H9 (cell line): ENCODE measurements at places on chromosomes 3 and 15. TPM values are rescaled to one million over a fixed set of nuclear protein-coding genes. Genes with fewer than 3 reads are reported as not detected.
A peak's percentile ranks its signal among the peaks of the same experiment; 100 is the strongest.

The ANKRD63 gene
- 0.26 and 0.46 TPM in 2 replicates for total RNA-seq

The EPHA3 gene
- 0.59 and 0.66 TPM in 2 replicates for total RNA-seq

The HYAL1 gene
- total RNA-seq, result 2.0 and 2.2 TPM in 2 replicates

The AGTR1 gene
- not detected in 2 replicates for total RNA-seq

The SLC2A2 gene
- total RNA-seq, result not detected in 2 replicates

The HIGD2B gene
- not detected in 2 replicates for total RNA-seq

The PROS1 gene
- 1.0 and 1.3 TPM in 2 replicates for total RNA-seq

The PLSCR4 gene
- total RNA-seq, result 1.1 and 1.2 TPM in 2 replicates

The EXD1 gene
- not detected in 2 replicates for total RNA-seq

The NEIL1 gene
- 16.1 and 16.5 TPM in 2 replicates for total RNA-seq

The SPG21 gene
- total RNA-seq, result 64.2 and 66.6 TPM in 2 replicates

The C2CD4A gene
- total RNA-seq, result not detected in 2 replicates

The SGO1 gene
- 28.1 and 30.7 TPM in 2 replicates for total RNA-seq

The MAGI1 gene
- 57.8 and 65.7 TPM in 2 replicates for total RNA-seq

DNA sequence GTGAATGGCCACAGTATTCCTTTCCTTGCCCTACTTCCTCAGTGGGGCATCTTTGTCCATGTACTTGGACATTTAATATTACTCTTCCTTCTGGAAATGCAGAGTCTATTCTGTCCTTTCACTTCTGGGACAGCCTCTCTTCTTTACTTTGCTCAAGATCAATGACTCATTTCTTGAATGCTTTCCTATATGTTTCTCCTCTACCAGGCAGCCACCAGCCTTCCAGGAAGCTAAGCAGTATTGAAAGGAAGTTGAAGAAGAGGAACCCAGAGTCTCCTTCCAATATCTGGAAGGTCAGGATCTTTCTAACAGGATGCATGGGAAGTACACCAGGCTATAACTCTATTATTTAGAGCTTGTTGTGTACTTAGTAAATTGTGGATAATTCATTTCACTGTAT is 182.8 kb downstream of the CD47 start:
- DNase-seq, result no peak

GRCh38 chr15:91472316-91472756 is 372.3 kb downstream of the SV2B start:
- no peak for DNase-seq

DNA sequence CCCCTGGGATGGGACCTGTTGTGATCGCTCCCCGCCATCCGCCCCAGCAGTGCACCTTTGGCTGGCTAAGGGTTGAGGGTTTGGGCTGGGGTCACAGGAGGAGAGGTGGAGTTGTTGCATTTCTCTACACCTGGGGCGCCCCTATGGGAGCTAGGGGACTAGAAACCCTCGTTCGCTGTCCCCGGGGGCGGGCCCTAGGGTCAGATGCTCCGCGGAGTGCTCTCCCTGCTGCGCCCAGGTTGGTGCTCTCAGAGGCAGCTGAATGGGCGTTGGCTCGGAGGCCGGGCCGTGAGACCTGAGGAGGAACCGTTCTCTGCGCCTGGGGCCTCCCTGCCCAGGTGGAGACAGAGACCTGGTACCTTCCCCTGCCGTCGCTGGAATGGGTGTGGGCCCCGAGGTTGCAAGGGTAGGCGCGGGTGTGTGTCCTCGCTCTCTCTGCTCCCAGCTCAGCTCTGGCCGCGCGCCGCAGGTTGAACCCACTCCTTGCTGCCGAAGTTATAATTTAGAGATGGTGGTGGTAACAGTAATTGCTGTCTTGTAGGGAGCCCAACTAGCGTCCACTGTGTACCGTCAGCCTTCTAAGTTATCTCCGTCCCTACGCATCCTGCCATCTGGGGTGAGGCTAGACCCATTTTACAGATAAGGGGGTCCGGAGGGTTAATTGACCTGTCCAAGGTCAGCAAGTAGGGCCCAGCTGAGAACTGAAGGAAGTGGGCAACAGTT is 965 bp downstream of the FLNB start:
- DNase-seq, result peak; percentile 61

- no peak for DNase-seq
These were observed 13.1 kb upstream of the DENND4A start for GRCh38 chr15:65805019-65805745.

DNA sequence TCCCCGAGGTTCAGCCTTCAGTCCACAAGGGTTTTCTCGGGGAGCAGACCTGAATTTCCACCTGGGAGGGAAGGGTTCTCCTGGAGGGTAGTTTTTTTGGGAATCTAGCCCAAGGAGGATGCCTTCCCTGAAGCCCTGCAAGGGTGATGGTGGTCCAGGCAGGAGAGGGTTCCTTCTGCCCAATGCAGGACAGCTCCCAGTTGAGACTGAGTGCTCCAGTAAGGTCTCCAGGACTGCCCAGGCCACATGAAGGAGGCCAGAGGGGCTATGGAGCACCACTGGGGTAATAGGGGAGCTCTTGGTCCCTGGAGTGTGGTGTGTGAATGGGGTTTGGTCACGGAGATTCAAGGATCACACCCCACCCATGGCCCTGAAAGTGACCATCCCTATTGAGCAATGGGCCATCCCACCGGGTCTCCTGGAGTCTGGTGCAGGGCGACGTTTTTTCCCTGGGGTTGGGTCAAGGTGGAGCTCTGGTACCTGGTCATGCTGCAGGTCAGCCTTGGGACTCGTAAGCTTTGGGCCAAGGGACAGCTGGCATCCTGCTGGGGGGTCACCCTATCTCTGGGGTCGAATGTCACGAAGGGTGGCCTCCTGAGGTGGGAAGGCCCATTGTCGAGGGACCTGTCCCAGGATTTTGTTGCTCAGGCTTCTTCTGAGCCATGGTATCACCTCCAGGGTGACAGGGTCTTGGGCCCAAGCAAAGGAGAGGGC is 196.5 kb downstream of the UBE3A start:
- no peak for DNase-seq

- no peak for DNase-seq
These were observed 402.8 kb upstream of the RARB start for GRCh38 chr3:25025236-25025635.

GRCh38 chr3:132785292-132785691 is 63.1 kb upstream of the NPHP3 start:
- no peak for DNase-seq

- no peak for DNase-seq
These were observed 16.8 kb downstream of the ATP10A start for GRCh38 chr15:25846377-25846776.

DNA sequence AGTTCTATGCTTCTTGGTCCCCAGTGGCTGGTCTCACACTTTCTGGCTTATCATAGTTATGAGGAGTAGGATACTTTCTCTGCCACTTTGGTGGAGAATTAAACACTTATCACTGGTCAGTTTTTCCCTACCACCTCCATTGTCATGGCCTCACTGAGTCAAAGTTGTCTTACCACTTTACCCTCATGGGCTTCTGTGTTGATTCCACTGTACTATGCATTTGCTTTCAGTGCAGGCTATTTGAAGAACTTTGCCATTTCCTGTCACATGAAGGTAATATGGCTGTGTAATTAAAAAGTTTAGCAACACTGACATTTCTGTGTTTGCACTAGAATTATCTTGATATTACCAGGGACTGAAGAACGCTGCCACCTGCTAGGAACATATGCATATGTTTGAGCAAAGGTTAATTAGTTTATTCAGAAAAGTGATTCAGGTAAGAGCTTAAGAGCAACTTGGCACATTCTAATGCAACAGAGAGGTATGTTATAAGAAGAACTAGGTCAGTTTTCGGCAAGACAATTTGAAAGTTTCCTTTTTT is 377.3 kb downstream of the PDCD6IP start:
- no peak for DNase-seq

DNA sequence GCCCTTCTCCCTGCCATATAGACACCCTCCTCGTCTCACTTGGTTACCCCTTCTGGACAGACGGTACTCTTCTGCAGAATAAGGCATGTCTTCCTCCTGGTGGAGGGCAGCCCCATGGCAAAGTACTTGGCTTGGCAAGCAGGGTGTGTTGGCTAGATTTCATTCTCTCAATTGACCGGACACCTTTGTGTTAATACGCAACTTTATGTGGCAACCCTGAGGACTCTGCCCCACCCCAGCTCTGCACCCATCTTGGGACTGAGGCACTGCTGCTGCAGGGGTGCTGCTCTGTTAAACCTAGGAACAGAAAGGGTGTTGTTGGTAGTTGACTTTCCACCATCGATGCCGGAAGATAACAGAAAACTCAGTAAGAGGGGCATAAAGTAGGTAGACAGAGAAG is 55.2 kb downstream of the PTPRG start:
- no peak for DNase-seq

GRCh38 chr3:77328690-77329089 is 288.8 kb downstream of the ROBO2 start:
- no peak for DNase-seq

DNA sequence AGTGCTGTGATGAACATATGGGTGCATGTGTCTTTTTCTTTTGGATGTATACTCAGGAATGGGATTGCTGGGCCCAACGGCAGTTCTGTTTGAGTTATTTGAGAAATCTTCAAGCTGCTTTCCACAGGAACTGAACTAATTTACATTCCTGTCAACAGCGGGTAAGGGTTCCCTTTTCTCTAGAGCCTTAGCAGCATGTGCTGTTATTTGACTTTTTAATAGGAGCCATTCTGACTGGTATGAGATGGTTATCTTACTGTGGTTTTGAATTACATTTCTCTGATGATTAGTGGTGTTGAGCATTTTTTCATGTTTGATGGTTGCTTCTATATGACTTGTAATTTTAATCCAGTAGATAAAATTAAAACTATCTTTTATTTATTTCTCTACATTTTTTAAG is 1168.6 kb upstream of the ALCAM start:
- DNase-seq, result no peak

DNA sequence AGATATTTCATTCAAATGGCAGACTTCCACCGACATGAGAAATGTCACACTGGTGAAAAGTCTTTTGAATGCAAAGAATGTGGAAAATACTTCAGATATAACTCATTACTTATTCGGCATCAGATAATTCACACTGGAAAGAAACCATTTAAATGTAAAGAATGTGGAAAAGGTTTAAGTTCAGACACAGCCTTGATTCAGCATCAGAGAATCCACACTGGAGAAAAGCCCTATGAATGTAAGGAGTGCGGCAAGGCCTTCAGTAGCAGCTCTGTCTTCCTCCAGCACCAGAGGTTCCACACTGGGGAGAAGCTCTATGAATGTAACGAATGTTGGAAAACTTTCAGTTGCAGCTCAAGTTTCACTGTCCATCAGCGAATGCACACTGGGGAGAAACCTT is 8.6 kb upstream of the ZNF621 start:
- DNase-seq, result no peak

DNA sequence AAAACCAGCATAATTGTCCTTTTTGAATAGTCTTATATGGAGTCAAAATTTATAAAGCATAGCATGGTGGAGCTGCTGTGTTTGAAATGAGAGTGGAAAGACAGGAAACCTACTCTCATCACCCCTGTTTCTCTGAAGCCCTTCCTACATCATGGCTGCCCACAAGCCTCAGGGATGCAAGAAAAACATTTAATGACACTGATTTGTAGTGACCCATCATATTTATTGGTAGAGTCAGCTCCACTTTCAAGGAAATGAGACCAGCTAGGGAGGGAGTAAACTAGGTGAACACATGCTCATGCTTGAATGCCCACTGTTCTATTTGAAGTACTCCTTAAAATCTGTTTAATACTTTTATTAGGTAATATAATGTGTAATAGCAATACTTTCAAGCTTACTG is 494.3 kb upstream of the KCNMB2 start:
- DNase-seq, result no peak

DNA sequence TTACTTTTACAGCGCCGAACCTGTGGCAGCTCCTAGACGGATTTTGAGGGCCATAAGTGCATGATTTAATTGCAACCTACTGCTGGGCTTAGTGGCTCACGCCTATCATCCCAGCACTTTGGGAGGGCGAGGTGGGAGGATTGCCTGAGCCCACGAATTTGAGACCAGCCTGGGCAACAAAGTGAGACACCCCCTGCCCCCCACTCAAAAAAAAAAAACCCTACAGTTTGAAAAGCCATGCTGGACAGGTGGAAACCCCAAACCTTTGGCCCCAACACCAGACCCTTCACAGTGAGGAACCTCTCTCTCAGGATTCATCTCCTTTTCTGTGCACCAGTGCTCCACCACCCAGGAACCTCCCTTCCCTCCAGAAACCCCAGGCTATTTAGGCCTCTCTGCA is 1.1 kb upstream of the CDC25A start:
- no peak for DNase-seq

- DNase-seq, result no peak
These were observed 335.9 kb upstream of the KCNMB2 start for GRCh38 chr3:178200316-178200715.

DNA sequence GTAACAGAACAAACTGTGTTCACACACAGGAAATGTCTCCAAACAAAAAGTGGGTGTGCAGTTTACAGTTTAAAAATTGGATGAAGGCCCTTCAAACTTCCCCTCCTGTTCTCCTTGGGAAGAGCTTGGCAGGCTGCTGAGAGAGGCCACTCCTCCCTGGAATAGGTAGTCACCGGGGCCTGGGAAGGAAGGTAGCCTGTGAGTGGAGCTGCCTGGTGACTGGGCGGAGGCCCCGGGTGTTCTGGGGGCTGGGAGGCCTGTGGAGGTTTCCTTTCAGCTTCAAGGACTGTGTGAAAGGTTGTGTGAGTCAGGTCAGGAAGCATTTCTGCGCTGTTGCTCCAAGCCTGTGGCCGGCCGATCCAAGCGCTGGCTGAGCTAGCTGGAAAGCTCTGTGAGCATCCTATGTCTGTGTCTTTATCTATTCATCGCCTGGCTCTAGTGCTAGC is 14.1 kb downstream of the SLCO3A1 start:
- DNase-seq, result peak; percentile 73

DNA sequence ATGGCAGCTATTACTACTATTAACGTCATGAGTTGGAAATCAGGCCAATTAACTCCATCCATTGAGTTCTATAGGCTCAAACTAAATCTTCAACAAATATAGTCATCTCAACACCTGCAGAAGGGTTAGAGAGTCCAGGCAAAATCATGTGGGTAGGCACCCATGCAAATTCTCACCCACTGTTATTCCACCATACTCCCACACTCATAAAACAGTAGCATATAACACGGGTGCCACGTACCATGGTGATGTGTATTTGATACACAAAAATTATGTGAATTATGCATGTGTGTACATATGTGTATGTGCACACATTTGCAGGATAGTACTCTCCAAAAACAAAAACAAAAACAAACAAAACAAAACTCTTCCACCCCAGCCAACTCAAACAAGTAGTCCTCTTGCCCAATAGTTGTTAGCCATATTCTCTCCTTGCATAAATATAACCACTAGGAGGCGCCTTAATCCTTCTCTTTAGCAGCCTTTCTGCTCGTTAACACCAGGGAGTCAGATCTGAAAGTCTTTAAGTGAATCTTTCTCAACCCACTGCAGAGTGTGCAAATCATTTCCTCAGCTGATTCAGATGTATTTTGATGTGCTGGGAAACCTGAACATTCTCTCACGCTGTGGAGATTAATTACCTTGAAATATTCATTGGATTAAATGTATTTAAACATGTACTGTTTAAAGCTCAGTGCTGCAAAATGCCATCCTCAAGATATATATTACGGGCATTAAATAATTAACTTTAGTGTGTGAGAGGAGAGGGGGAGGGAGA is 38.0 kb upstream of the COPB2 start:
- DNase-seq, result no peak

DNA sequence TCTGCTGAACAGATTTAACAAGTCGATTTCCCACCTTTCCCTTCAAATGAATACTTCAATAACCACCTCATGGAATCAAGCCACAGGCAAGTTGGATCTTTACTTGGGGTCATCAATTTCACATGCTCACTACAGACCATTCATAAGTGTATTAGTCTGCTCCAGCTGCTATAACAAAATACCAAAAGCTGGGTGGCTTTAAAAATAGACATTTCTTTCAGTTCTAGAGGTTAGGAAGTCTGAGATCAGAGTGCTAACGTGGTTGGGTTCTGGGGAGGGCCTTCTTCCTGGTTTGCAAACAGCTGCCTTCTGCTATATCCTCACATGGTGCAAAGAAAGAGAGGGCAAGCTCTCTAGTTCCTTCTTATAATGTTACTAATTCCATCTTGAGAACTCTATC is 5.1 kb downstream of the GPR176 start:
- DNase-seq, result no peak
